ENCODE measurements at places on chromosomes 5 and 9.

DNA sequence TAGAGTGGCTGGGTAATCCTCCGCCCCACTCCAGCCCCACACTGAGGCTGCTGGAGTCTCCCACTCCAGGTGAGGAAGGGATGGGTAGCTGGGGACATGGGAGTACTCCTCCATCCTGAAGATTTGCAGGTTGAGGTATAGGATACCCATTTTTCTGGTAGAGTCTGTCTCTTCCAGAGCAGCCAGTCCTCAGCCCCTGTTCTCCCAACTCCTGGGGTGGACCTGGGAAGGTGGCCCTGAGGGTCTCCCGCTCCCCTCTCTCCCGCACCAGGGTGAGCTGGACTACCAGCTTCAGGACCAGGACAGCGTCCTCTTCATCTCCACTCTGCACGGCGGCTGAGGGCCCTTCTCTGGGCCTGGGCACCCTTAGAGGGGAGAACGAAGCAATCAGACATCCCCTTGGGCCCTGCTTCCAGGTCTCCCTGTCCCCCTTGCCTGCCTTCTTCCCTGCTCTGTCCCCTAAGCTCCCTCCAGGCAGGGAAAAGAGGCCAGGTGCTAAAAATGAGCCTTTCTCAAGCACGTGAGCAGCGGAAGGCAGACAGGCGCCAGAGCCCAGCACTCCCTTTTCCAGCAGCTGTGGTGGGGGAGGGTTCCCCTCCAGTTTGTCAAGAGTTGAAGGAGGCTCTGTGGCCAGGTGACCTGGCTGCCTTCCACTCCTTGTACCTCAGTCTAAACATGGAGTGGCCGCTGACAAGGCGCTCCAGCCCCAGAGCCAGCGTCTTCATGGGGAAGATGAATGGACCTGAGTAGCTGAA lies 18.4 kb downstream of the URM1 start:
- DNase-seq = no peak

DNA sequence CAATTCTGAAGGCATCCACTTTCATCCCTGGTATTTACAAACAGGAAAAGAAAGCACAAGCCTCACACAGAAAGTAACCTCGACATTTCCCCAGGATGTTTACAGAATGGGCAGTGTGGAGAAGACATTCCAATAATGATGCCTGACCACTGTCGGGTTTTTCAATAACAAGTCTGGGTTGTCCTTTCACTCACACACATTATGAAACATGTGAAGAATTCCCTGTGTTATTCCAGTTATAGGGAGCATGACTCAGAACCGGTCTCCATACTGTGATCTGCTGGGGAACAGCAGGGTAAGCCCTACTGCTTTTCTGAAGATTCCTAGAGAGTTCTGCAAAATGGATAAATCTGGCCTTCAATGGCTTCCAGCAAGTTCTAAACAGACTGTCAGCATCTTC lies 155.3 kb downstream of the ADAMTS12 start:
- peak; percentile 67 for DNase-seq

- no peak for DNase-seq
These were observed 17.9 kb downstream of the FER start for GRCh38 chr5:108765647-108766046.

DNA sequence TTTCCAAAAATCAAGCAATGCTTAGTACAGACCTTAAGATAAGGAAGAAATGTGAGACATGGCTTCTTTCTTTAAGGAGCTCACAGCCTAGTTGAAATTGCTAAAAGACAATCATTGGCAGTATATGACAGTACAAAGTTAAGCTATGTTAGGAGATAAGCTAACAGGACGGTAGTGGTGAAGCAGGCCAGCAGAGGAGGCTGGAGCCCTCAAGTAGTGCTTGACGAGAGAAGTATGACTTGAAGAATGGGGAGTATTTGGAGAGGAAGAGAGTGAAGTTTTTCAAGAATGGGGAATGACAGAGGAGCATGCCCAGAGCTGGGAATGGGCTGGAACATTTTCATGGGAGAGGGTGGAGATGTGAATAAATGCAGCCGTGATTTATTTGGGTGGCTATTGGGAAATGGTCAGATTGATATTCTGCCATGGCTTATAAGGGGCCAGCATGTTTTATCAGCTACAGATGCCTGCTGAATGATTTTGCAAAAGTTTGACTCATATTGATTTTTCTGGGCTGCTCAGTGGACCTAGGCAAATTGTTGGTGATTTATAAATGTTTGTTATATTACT lies 43.7 kb downstream of the LURAP1L start:
- DNase-seq = no peak

- no peak for DNase-seq
These were observed 28.1 kb upstream of the RNU6ATAC start for GRCh38 chr9:134192311-134192950.

GRCh38 chr9:18390393-18390792 lies 83.6 kb upstream of the ADAMTSL1 start:
- no peak for DNase-seq

DNA sequence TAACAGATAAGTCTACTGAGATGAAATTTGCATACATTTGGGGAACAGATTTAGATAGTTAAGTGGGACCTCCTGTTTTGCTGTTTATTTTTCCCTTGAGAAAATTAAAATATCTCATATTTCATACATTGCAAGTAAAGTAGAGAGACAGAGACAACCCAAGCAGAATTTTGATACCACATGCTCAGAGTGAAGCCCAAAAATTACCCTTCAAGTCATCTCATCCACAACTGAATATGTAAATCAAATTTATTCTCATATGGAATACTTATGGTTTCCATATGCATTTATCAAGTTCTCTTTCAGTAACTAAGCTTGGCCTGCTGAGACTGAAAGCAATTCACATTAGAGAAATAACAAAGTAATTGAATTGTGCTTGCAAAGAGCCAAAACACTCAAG lies 474.4 kb downstream of the SEMA5A start:
- no peak for DNase-seq

- DNase-seq = peak; percentile 85
These were observed 58.0 kb upstream of the SYNPO start for GRCh38 chr5:150582241-150583109.

- peak; percentile 75 for DNase-seq
These were observed 6.3 kb upstream of the TTLL11 start for GRCh38 chr9:122099271-122099869.

GRCh38 chr9:112048924-112049691 lies 126.0 kb downstream of the SUSD1 start:
- no peak for DNase-seq

- DNase-seq = no peak
These were observed 128.2 kb upstream of the LARP1 start for GRCh38 chr5:154626876-154627557.

DNA sequence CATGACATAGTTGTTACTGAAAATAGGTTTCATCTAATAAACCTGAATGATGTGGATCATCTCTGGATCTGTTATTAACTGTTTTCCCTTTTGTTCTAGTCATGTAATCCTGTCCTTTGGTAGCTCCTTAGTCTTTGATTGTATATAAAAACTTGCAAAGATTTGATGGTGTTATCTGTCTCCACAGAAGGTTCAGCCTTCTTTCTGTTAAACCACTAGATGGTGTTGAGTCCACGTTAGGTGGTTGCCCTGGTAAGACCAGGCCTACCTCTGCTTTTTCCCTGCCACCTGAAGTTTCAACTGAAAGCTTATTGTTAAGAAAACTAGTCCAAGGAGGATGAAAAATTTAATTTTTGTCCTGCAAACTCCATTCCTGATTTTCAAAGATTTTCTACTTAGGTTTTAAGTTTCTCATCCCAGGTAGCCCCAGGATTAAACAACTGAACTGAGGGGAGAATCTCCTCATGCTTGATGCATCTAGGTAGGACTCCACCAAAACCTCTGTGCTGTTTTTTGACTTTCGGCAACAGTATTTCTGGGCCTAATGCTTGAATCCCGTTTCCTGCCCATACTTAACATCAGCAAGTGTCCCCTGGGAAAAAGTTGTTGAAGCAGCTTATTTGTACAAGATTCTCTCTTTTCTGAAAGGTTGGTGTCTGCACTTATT lies 68.5 kb downstream of the RICTOR start:
- DNase-seq = no peak

DNA sequence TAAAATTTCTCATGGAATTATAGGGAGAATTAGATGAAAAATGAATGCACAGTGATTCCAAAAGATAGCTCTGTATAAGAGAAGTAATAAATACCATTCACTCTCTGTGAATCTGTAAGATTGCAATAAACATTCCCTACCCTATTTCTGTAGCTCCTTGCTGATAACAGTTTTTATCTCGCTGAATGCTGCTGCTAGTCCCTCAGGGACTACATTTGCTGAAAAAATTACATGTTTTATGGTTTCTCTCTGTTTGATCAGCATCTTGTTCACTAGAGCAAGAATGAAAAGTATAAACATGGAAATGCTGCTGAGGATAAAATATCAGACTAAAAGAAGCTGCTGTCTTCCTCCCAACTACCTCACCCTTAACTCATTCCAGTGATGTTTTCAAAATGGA lies 44.3 kb upstream of the TYRP1 start:
- DNase-seq = no peak

GRCh38 chr5:10370931-10371330 lies 17.4 kb downstream of the MARCHF6 start:
- DNase-seq = no peak

DNA sequence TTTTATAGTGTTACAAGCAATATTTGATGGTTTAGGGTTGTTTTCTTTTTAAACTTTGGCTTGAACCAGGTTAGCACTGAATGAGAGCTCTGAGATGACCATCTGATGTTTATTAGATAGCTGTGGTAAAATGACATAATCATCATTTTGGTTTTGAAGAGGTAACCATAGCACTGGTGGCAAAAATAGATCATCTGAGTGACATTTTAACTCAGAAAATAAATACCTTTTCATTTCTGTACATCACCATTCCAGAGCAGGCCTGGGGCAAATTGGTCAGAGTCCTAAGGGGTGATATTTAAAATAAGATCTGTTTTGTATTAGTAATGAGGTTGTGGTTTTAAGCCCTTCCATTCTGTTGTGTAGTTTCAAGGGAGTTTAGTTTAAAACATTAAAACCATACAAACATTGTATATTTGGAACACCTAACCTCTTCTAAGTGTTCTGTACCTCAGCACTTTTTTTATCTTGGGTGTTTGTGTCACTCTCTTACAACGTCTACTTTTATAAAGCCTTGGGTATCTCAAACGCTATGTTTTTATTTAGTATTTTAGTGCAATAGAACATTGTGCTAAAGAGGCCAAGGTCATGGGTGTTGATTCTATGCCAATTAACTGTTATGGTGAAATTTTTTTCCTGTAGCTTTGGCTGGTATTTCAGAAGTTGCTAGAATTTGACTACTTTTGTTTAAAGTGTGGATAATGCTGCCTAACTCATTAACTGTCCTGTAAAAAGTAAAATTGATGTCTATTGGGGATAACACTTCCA lies 166.1 kb downstream of the CD180 start:
- DNase-seq = no peak

DNA sequence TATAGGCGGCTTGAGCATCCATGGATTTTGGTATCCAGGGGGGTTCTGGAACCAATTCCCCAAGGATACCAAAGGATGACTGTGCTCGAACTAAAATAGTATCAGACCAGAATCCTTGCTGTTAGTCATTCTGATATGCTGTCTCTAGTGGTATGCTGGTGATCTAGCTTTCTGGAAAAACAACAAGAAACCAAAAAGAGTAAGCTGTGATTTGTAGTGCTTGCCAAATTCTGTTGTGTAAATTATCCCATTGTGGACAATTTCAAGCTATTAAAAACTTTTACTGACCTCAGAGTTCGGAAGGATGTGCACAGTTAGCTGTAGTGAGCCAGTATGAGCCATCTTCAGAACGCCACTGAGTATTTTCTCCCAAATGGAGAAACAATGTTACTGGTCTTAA lies 99.0 kb upstream of the FBN2 start:
- no peak for DNase-seq

DNA sequence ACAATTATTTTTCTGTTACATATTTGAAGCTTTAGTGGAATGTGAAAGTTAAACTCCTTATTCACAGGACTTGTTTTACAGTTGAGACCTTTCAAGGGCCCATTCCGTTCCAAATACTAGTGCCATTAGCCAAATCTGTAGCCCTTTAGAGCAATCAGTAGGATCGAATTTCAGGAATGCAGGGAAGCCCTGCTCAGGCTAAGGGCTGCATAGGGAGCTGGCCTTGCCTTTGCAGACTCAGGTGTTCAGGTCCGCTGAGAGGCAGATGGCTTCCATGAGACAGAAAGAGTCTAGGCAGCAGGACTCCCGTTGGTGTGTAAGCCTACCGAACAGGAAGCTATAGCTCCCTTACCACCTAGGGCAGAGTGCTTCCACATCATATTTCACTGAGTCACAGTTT lies 150.1 kb upstream of the SLC27A6 start:
- no peak for DNase-seq

DNA sequence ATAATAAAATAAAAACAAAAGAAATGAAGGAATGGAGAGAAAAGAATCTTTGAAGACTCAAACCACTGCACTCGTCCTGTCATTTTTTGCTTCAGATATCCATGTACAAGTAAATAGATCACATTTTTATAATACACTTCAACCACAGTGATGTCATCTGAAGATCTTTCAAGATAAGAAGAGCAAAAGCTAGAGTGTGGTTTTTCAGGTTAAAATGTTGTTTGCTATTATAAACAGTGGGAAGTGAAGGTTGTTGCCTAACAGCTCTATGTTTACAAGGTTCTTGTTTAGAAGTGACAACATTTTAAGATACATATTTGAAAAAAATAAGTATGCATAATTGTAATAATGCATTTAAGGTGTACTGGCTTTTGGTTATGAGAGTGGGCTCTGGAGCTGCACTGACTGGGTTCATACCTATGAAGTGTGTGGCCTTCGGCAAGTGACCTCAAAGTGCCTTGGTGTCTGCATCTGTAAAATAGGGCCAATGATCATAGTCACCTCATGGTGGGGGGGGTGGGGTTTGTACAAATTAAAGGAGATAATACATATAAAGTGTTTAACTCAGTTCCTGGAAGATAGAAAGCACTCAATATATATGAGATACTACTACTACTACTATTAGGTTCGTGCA lies 45.5 kb upstream of the IL7R start:
- no peak for DNase-seq

DNA sequence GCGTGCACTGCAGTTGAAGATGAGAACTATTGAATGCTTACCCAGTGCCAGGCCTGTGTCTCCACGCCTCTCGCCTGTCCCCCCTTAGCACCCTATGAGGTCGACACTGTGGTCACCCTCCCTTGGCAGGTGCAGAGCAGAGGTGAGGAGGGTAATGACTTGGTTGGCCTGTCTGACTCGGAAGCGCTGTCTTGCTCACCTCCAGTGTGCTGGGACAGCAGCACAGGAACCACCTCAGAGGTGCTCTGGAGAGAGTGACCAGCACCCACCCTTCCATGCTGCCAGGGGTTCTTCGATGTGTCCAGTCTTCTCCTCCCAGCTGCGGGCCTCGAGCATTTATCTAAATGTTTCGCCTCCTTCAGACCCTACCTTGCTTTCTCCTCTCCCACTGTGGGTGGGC lies 178.3 kb upstream of the IRX2 start:
- no peak for DNase-seq

DNA sequence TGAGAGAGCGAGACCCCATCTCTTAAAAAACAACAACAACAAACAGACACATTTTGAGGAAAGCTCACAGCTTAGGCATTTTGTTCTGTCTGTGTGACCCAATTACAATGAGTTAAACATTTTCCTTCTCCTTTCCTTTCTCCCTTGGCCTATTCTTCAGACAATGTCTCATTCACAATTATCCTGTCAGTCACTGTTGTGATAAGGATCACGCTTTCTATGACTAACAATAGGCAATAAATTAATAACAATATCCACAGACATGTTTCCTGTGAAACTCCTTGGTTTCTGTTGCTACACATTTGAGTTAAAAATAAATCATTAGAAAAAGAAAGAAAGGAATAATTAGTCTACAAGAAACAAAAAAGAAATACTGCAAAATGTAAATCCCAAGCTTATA lies 19.8 kb upstream of the CARTPT start:
- DNase-seq = no peak
